Testis (tissue), 5 donors: ENCODE measurements at places on chromosomes 6 and 20.

GRCh38 chr6:36305885-36306284 is 30.8 kb downstream of the BNIP5 start:
- DNase-seq = no peak

- no peak for DNase-seq
Measured at GRCh38 chr6:126781582-126781981, 336.9 kb upstream of the RSPO3 start.

- no peak for DNase-seq
Measured at GRCh38 chr6:139567095-139567494, 192.6 kb upstream of the CITED2 start.

GRCh38 chr6:113362301-113363047 is 494.7 kb upstream of the MARCKS start:
- no peak for DNase-seq

- DNase-seq = no peak
Measured at GRCh38 chr20:41169162-41169690, 31.9 kb downstream of the PLCG1 start.

- no peak for DNase-seq
Measured at GRCh38 chr6:168988801-168989200, 264.8 kb downstream of the THBS2 start.

GRCh38 chr6:44761046-44761445 is 373.5 kb downstream of the CDC5L start:
- DNase-seq = no peak

GRCh38 chr6:4259391-4259790 is 124.0 kb upstream of the ECI2 start:
- DNase-seq = no peak

DNA sequence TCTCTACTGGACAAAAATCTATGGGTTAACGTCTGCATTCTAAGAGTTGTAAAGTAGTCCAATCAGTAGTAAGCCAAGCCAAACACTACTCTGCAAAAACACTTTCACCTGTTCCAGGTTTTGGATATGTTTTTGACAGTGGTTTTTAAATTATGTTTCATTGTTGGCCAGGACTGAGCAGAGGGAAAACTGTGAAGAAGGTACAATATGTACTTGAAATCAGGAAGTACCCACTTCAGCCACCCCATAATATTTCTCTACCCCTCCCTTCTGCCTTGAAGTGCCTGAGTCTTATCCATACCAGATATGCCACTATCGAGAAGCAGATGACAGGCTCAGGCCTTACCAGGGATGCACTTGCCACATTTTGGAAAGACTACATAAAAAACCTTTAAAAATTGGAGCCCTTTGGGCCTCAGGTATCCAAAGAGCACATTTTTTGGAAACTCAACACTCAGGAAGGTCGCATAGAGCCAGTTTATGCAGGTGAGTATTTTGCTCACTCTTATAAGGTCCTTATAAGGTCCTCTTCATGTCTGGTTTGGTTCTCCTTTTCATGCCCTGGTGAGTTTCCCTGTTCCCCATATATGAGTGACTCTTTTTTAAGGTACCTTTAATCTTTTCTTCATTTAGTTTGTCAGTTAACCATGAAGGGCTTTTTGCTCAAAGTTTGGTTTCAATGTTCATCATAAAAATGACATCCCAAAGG is 859.3 kb upstream of the FLRT3 start:
- DNase-seq = no peak

GRCh38 chr20:54038961-54039360 is 31.4 kb downstream of the BCAS1 start:
- DNase-seq = no peak

GRCh38 chr6:25714765-25715164 is 39.8 kb upstream of the SLC17A4 start:
- DNase-seq = no peak

DNA sequence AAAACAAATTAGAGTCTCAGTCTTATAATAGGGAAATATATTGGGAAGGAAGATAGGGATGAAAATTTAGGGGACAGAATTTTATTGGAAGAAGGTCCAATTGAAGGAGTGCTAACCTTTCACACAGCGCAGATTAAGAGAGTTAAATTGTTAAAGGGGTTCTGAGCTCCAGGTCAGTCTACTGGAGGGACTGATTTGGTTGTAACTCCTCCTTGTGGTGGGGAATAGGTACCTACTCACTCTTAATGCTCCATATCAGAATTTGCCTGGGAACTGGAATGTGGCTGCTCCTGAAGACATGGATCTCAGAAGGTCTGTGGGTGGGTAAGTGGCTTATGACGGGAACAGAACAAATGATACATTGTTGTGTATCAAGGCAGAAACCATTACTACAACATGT is 143.5 kb downstream of the FLRT3 start:
- DNase-seq = no peak

DNA sequence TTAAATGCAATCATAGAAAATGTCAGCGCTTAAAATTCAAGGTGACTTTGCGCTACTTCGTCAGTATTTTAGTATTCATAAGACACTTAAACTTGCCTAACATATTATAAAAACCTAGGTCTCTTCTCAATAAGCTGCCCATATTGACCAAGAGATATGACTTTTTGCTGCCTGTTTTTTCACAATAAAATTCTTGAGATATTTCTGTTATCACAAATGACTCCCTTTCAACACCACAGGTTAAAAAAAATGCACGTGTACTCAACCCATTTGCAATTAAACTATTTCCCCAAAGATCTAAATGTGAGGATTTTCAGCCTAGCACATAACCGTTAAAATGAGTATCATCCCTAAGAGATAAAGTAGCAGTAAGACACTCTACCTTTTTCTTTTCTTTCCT is 10.7 kb downstream of the ATXN1 start:
- DNase-seq = no peak

DNA sequence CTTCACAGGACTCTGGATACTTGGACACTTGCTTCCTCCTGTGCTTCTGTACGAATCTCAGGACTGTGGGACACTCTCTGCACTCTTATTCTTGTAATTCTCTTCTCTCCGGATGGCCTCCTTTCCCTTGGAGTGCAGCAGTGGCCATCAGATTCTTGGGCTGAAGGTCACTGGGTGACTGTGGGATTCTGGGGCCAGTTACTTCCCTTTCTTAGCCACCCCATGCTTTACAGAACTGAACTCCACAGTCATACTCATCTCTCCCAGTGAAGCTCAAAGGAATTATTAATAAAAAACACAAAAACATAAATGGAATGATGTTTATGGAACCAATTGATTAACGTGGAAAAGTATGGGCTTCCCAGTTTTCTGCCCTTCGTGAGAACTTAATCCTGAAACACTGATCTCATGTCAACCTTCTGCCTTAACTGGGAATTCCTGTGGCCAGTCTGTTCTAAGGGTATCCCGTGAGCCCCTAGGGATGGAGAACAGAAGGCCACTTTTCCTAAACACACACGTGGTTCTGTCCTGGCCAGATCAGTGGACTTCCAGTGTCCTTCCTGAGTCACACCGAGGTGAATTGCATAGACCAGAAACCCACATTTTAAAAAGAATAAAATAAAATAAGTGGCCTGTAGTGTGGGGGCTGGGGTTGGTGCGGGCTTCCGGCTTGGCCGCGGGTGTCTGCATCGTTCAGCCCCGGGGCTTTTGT is 23.6 kb upstream of the HLA-E start:
- no peak for DNase-seq

DNA sequence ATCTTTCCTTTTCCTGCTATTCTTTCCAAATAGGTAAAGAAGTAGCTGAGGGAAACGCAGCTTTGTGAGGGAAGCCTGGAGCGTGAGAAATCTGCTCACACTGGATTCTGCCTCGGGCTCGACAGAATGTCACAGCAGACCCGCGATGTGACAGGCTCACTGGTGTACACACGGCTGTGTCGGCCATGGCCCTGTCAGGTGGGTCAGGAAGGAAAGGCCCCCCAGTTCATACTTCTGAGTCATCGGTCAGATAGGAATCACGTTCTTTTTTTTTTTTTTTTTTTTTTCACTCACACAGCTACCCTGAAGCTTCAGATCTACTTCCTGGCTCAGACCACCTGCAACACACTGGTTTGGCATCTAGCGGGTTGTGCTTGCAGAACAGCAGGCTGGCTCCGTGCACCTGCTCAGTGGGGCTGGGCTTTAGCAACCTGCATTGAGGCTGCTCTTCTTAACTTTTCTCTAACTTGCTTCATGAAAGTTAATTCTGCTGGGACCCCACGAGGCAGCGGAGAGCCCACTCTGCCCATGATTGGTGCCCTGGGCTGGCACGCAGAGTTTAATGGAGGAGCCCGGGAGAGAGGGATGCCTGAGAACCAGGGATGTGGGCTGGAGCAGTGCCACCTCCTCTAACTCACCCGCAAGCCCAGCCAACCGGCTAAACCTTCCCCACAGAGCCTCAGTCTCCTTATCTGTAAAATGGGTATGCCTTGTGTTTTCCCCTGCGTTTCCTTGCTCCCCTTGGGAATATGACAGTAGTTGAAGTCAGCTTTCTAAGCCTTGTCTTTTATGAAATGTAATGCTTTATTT is 61.5 kb upstream of the FNDC1 start:
- DNase-seq = peak; percentile 17

DNA sequence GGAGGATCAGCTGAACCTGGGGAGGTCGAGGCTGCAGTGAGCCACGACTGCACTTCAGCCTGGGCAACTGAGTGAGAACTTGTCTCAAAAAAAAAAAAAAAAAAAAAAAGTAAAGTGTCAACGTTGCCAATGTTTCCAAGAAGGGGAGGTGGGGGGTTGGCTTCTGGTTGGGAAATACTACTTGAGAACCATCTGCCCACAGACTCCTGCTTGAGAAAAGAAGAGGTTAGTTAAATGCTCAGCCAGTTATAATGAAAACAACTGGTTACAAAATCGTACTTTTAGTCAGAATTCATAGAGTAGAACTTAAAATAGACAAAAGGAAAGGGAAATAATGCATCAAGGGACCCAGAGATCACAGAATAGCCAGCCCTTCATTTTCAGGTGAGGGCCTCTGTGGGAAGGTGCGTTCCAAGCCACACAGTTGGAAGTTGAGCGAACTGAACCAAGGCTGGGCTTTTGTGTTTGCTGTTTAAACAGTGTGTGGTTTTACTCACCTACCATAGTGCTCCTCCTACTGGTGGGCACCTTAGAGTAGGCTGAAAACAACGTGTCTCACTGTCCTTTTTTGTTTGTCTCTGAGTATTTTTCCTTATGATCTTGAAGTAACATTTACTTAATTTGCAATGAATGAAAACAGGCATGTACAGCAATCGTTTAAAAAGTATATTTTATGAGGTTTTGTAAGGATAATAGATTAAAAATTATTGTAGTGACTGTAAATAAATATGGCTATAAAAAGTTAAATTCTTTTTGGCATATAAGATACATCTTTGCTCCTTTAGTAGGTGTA is 200.7 kb downstream of the BCAS1 start:
- DNase-seq = peak; percentile 81

DNA sequence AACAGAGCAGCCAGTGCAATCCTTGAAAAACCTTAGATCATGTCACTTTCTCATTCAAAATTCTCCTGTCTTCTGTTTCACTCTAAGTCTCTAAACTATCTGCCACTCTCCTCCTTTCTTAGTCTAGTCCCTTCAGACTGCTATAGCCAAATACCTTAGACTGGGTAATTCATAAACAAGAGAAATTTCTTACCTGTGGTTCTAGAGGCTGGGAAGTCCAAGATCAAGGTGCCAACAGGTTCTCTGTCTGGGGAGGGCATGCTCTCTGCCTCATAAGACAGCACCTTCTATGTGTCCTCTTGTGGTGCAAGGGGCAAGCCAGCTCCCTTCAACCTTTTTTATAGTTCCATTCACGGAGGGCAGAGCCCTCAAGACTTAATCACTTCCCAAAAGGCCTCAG is 156.3 kb downstream of the MTFR2 start:
- no peak for DNase-seq

- DNase-seq = no peak
Measured at GRCh38 chr6:151001387-151002056, 136.0 kb downstream of the MTHFD1L start.

DNA sequence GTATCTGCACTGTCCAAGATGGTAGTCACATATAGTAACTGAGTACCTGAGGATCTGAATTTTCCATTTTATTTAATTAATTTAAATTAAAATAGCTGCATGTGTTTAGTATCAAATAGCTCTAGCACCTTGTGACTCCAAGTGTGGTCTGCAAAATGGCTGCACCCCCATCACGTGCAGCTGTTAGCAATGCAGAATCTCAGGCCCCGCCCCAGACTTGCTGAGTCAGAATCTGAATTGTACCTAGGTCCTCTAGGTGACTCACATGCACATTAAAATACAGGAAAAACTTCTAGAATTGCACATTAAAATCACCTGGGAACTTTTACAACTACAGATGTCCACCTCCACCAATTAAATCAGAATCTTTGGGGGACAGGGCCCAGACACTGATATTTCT is 19.2 kb upstream of the FAM83C start:
- no peak for DNase-seq

DNA sequence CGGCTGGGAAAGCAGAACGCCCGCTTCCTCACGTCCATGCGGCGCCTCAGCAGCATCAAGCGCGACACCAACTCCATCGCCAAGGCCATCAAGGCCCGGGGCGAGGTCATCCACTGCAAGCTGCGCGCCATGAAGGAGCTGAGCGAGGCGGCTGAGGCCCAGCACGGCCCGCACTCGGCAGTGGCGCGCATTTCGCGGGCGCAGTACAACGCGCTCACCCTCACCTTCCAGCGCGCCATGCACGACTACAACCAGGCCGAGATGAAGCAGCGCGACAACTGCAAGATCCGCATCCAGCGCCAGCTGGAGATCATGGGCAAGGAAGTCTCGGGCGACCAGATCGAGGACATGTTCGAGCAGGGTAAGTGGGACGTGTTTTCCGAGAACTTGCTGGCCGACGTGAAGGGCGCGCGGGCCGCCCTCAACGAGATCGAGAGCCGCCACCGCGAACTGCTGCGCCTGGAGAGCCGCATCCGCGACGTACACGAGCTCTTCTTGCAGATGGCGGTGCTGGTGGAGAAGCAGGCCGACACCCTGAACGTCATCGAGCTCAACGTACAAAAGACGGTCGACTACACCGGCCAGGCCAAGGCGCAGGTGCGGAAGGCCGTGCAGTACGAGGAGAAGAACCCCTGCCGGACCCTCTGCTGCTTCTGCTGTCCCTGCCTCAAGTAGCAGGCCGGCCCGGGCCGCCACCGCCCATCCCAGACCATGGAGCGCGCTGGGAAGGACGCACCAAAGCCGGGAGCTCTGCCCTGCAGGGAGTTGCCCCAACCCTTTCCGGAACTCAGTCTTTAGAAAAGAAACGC is 36.7 kb downstream of the STX11 start:
- DNase-seq = no peak

DNA sequence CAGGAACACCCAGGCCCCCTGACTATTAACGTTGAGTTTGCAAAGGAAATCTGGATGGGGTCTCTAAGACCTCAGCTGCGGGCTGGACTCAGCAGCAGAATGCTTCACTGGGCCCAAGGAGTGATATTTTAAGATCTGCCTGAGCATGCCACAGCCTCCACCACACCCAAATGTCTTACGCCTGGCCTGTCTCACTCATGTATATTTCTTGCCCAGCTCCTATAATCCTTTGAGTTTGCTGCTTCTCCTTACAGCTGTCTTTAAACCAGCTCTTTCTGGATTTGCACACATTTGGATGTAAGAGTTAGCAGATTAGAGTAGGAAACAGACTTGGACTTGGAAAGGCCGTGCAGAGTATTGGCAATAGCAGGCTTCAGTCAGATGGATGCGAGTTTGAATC is 16.4 kb downstream of the CASS4 start:
- no peak for DNase-seq
